CD4-positive, alpha-beta T cell (primary cell): ENCODE measurements at places on chromosomes 5 and 9. TPM values are rescaled to one million over a fixed set of nuclear protein-coding genes. Genes with fewer than 3 reads are reported as not detected.

The BRINP1 gene
- total RNA-seq = not detected

The STK32A gene
- total RNA-seq = not detected

The CHSY3 gene
- total RNA-seq = not detected

The F12 gene
- 0.20 TPM for total RNA-seq

The SLCO6A1 gene
- not detected for total RNA-seq

DNA sequence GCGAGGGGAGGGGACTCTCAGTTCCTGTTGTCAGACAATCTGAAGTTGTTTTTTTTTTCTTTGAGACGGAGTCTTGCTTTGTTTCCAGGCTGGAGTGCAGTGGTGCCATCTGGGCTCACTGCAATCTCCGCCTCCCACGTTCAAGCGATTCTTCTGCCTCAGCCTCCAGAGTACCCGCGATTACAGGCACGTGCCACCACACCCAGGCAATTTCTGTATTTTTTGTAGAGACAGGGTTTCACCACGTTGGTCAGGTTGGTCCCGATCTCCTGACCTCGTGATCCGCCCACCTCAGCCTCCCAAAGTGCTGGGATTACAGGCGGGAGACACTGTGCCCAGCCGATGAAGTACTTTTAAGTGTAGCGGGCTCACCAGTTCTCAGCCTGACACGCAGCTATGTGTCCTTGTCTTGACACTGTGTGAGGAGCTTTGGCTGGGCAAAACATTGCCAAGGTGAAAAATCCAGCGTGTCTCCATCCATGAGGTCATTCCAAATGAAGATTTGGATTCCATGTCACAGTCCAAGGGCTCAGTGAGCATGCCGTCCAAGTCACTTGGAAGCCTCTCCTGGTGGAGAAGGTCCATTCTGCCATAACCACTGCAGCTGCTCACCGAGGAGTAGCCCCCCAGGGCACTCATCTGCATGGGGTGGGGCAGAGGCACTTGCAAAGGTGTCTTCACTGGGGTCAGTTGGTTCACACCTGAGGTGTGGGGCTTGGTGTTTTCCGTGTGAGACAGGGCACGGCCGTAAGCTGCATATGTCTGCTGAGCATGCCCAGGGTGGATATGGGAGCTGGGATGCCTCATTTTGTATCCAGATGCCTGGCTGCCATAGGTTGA lies 32.0 kb downstream of the OR2V1 start:
- H3K4me1 ChIP-seq = peaks cover 3% of the 10 kb centered on the region
- no peak for DNase-seq
- H3K36me3 ChIP-seq = no peaks in the 10 kb centered on the region
- no peak overlapping the region for H3K27ac ChIP-seq
- peaks cover 17% of the 10 kb centered on the region for H3K27me3 ChIP-seq

DNA sequence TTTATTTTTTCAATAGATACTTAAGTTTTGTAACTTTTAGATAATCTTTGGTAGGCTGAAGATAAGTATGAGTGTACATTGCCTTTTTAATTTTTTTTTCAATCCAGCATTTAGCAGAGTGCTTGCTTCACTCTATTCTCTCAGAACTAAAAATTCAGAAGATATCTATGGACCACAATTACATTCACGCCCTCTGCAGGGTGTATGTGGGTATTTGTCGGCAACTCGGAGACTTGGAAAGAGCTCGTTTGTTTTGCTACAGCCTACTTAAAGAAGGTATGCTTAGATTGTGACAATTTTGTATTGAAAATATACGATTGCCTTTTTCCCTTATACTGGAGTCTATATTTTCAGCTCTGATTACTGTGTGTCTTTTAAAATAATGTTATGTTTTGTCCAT lies 43.8 kb downstream of the ICE1 start:
- peaks cover 68% of the 10 kb centered on the region for H3K36me3 ChIP-seq
- no peak overlapping the region for H3K4me3 ChIP-seq
- H3K27ac ChIP-seq = no peak overlapping the region
- DNase-seq = no peak

DNA sequence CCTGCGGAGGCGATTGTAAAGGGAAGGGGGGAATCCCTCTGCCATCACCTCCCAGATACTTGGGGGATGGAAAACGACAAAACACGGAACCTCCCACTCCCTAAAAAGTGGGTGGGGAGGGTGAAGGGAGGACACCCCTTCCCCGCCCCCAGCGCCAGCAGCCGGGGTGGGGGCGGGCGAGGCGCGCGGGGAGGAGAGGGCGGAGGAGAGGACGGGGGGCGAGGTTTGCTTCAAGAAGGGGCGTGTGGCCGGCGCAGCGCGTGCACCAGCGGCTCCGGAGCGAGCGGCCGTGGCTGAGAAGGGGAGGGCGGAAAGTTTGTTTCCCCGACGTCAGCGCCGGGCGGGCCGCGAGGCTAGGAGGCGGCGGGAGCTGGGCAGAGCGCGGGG lies at the start of gene PRRX2:
PRRX2 (plus strand) TSS at position 259 of the 387 bp plus-strand sequence. CDS start 221 bp downstream, outside the sequence.
- no peak within 1 kb of the TSS for H3K27ac ChIP-seq
- no peak for DNase-seq
- peaks cover 15% of the 10 kb centered on the region for H3K27me3 ChIP-seq
- H3K36me3 ChIP-seq = no peaks in the 10 kb centered on the region
- peaks cover 15% of the 10 kb centered on the region for H3K4me1 ChIP-seq
- H3K4me3 ChIP-seq = peak within 1 kb of the TSS; percentile 44

DNA sequence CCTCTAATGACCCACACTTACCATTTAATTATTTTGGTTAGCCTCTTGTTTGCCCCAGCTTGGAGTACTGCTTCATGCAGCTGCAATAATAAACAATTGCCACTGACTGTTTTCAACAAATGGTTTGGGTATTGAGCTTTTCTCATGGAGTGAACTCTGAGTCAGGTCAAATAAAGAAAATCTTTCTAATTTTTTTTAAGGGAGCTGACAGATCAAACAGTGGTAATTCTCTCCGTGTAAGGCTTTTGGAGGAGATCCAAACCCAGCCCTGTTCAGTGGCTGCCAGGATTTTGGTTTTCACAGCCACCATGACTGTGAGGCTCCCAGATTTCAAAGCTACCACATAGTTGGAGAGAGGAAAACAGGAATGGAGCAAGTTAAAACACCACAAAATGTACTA lies 110.7 kb upstream of the EFNA5 start:
- no peaks in the 10 kb centered on the region for H3K36me3 ChIP-seq
- no peaks in the 10 kb centered on the region for H3K27me3 ChIP-seq
- H3K27ac ChIP-seq = no peak overlapping the region
- no peaks in the 10 kb centered on the region for H3K4me1 ChIP-seq
- DNase-seq = no peak
- no peak overlapping the region for H3K4me3 ChIP-seq

GRCh38 chr5:179272326-179273072 lies 72.8 kb downstream of the ADAMTS2 start:
- H3K4me3 ChIP-seq = no peak overlapping the region
- H3K4me1 ChIP-seq = no peaks in the 10 kb centered on the region
- no peak overlapping the region for H3K27ac ChIP-seq
- no peaks in the 10 kb centered on the region for H3K27me3 ChIP-seq
- DNase-seq = no peak
